ENCODE measurements at places on chromosomes 11 and 22. TPM values are rescaled to one million over a fixed set of nuclear protein-coding genes. Genes with fewer than 3 reads are reported as not detected.

DNA sequence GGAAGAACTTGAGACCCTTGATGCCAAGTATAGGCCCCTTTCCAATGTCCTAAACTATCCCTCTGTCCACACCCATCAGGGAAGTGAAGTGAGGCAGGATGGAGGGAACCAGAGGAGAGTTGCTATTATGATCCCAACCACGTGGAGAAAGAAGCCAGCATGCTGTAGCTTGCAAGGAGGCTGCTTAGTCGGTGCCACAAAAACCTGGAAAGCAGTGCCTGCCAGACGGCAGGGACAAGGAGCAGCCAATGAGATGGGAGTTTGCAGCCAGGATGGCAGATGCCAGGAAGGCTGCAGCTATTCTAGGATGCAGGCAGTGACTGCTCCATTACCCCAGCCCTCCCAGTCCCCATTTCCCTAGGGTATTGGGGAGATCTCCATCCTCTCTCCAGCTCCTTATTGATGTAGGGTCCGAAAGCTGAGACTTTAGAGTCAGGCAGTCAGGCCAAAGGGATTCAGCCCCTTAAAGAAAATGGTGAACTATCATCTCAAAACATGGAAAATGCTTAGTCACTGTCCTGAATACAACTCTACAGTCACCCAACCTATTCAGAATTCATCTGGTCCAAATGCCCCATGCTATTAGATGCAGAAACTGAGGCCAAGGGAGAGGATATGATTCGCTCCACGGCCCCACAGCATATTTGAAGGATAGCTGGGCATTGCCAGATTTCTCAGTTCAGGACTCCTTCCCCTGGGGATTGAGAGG is 18.4 kb upstream of the LRRC55 start:
- DNase-seq, result peak; percentile 43

ARHGAP42 gene
- total RNA-seq, result 4.6 TPM

DNA sequence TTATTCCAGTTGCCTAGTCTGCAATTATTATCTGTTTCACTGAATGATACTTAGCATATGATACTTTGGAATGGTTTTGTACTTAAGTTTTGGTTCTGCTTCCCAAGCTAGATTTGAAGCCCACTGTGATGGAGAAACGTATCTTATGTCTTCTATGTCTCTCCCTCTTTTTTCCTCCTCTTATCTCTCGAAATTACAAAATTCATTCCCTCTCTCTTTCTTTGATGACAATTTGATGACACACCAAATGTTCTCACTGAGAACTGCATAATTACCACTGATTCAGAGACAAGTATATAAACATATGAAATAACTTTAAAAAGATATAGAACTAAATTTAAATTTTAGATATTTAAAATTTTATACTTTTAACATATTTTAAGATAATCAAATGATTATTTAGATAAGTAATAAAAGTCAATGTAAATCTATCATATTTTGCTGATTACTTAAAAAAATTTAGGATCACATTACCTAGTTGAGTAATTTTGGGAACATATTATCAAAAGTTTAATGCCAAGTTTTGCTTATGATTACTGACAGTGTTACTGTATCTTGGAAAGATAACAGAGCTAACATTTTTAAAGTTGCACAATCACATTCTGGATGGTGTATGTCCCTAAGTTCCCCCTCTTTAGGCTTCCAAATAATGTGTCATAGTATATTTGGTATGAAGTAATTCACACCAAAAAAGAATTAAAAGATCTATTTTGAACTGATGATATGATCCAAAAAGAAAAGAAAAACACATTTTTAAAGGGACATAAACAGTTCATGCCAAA is 255.3 kb downstream of the SBF2 start:
- no peak for DNase-seq

GRCh38 chr11:61645179-61645868 is 34.9 kb upstream of the DAGLA start:
- DNase-seq, result no peak

DNA sequence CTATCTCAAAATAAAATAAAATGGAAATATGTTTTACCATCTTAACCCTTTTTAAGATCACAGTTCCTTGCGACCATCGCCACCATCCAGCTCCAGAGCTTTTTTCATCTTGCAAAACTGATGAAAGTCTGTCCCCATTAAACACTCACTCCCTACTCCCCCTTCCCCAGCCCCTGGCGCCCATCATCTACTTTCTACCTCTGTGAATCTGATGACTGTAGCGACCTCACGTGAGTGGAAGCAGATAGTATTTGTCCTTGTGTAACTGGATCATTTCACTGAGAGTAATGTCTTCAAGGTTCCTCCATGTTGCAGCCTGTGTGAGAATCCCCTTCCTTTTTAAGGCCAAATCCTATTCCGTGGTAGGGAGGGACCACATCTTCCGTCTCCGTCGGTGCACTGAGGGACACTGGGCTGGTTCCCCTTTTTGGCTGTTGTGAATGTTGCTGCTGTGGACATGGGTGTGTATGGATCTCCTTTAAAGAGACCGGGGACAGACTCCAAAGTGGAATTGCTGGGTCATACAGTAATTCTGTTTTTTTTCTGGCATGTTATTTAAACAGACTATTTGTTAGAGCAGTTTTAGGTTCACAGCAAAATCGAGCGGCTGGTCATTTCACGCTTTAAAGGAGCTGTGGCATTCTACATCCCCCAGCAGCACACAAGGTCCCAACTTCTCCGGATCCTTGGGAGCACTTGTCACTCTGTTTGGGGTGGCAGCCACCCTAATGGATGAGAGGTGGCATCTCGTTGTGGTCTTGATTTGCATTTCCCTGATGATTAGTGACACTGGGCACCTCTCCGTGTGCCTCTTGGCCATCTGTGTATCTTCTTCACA is 120.0 kb downstream of the KCNQ1 start:
- DNase-seq, result no peak

- DNase-seq, result peak; percentile 70
These were observed 12.1 kb downstream of the YPEL4 start for GRCh38 chr11:57637626-57638004.

GDPD5 gene
- total RNA-seq, result 6.4 TPM

- DNase-seq, result no peak
These were observed 620 bp upstream of the ATG2A start for GRCh38 chr11:64917663-64917995.

C1QTNF4 gene
- 0.14 TPM for total RNA-seq

CHADL gene
- total RNA-seq, result 0.82 TPM

DNA sequence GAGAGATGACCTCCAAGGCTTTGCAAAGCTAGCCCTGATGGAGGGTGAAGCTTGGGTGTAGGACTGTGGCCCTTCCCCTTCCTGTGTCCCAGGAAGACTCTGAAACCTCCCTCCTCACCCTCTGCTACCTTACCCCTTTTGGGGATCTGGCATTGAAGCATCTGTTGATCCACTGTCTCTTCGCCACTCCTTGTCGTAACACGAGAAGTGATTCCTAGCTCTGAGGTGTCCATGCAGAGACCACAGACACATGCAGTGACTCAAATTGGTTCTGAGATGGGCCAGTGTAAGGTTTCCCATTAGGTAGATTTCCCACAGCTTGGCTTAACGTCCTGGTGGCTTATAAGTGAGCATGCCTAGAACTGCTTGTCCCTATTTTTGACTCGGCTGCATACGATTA is 101.4 kb downstream of the ZBTB16 start:
- peak; percentile 43 for DNase-seq

- DNase-seq, result peak; percentile 69
These were observed 81.7 kb downstream of the MTNR1B start for GRCh38 chr11:93051186-93051585.

- no peak for DNase-seq
These were observed 2.0 kb downstream of the KDM2A start for GRCh38 chr11:67120881-67121710.

DNA sequence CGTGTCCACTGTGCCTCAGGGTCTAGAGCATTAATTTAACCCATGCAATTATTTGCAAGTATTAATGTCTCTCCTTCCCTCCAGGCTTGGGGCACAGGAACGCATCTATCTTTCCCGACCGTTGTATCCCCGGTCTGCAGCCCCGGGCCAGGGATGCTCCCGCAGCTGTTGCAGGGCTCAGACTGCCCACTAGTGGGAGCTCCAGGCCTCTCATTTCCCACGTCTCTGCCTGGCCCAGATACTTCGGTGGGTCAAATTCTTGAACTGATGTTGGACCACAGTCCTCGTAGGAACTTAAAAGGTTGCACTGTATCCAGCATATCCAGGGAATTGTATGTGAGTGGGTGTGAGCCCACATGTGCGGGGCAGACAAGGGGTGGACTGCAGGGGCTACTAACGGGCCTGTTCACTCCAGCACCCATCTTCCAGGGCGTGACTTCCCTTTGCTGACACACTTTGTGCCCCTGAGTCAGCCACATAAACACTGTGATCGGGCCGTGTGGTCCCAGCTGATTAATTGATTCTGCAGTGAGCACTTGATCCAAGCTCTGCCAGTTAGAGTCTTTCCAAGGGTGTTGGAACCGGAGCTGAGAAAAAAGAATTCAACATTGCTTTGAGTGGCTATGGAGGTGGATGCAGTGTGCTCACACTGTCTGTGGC is 451.3 kb downstream of the TBC1D22A start:
- no peak for DNase-seq

GRCh38 chr11:117501237-117501898 is 173.7 kb downstream of the CEP164 start:
- DNase-seq, result no peak

All from foreskin keratinocyte (primary cell).